ENCODE measurements at places on chromosomes 7 and 10. TPM values are rescaled to one million over a fixed set of nuclear protein-coding genes. Genes with fewer than 3 reads are reported as not detected.

TSPAN15 gene
- 19.7 TPM for total RNA-seq

PRF1 gene
- total RNA-seq, result not detected

FZD8 gene
- 3.7 TPM for total RNA-seq

RNF32 gene
- total RNA-seq, result 2.6 TPM

GIMAP5 gene
- not detected for total RNA-seq

PPP1R3C gene
- 5.4 TPM for total RNA-seq

ZC3HAV1L gene
- total RNA-seq, result 31.3 TPM

WEE2 gene
- not detected for total RNA-seq

THSD7A gene
- 14.3 TPM for total RNA-seq

PRLHR gene
- 2.6 TPM for total RNA-seq

MRLN gene
- total RNA-seq, result 0.75 TPM

NRG3 gene
- 1.0 TPM for total RNA-seq

TFEC gene
- total RNA-seq, result 0.62 TPM

KNDC1 gene
- total RNA-seq, result 6.4 TPM

GRCh38 chr7:79912213-79912633 lies 222.4 kb upstream of the GNAI1 start:
- no peak for DNase-seq

DNA sequence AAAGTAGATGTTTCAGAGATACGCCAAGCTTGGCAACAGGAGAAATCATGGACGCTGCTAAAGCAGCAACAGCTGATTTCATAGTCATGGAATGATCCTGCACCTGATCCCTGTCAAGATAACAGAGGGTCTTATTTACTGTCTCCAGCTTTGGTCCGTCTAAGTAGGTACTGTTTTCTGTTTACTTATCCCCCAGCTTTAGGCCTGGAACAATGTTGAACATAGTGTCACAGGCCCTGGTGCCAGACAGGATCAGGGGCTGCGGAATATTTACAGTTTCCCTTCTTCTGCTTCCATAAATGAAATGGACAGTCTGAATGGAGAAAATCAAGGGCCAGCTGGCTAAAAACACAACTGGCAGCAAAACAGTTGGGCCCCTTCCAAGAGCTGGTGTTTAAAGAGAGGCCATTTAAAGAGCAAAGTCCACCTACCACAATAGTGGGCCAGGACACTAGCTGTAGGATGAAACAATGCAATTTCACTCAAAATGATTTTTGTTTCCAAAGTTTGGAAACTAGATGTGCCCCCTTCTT lies 2.9 kb downstream of the GPR37 start:
- no peak for DNase-seq

GRCh38 chr10:87646935-87647334 lies 12.7 kb upstream of the PAPSS2 start:
- no peak for DNase-seq

- DNase-seq, result no peak
These were observed 25.9 kb downstream of the TNRC18 start for GRCh38 chr7:5397736-5398135.

DNA sequence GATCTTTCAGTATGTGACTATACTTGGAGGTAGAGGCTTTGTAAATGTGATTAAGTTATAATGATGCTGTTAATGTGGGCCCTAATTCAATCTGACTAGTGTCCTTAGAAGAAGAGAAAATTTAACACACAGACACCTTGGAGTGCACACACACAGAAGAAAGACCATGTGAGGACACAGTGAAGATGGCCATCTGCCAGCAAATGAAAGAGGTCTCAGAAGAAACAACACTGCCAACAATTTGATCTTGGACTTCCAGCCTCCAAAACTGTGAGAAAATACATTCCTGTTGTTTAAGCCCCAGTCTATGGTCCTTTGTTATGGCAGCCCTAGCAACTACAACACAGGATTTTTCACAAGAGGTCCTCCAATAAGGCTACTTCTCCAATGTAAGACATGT lies 120.9 kb upstream of the ABCB5 start:
- DNase-seq, result no peak

DNA sequence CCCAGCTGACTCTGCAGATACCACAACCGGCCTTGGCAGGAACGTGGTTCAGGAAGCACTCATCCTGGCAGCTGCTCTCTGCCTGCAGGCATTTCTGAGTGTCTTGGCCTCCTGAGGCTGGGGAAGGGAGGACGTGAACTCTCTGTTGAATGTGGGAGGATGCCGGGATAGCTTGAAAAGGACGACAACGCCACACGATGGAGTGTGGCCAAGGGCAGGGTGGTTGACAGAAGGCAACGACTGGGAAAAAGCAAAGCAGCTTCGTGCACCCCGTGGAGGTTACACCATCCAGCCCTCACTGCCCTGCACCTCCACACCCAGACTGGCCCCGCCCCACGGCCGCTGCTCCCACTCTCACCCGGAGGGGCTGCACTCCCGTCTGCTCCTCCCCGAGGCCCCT lies 466.1 kb upstream of the FOXK1 start:
- DNase-seq, result no peak

- no peak for DNase-seq
These were observed 156.3 kb downstream of the NEURL1 start for GRCh38 chr10:103649654-103650423.

GRCh38 chr7:127911968-127912511 lies 119.2 kb downstream of the LRRC4 start:
- no peak for DNase-seq

DNA sequence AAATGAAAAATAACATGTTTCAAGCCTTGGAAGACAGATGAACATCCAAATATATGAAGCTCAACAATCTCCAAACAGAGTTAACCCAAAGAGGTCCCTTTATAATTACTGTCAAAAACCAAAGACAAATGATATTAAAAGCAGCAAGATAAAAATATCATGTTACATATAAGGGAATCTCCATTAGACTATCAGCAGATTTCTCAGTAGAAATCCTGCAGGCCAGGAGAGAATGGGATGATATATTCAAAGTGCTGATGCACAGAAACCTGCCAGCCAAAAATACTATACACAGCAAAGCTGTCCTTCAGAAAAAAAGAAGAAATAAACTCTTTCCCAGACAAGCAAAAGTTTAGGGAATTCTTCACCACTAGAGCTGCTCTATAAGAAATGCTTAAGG lies 41.0 kb downstream of the AASS start:
- DNase-seq, result no peak

- DNase-seq, result no peak
These were observed 11.7 kb downstream of the ANK3 start for GRCh38 chr10:60377955-60378354.

- no peak for DNase-seq
These were observed 17.3 kb upstream of the GRIFIN start for GRCh38 chr7:2493205-2494164.

DNA sequence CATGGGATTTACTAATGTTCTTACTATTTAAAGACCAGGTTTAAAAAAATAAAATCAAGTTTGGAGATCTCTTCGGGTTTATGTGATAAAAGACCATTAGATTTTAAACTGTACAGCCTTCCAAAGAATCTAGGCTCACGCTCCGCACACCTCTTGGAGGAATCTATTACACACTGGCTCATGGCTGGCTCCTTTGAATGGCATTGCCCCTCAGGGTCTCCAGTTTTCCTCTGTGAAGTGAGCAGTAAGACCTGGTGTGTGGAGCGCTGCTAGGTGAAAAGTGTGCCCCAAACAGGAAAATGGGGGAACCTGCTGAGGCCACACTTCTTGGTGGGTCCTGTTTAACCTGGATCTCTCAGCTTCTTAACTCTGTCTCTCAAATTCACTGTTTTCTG lies 142.3 kb downstream of the KAT6B start:
- no peak for DNase-seq

- DNase-seq, result no peak
These were observed 32.5 kb downstream of the ZFAND4 start for GRCh38 chr10:45640049-45640448.

- no peak for DNase-seq
These were observed 12.7 kb downstream of the CCDC136 start for GRCh38 chr7:128804484-128804883.

- DNase-seq, result no peak
These were observed 268.8 kb downstream of the DYNC1I1 start for GRCh38 chr7:96041171-96041570.

DNA sequence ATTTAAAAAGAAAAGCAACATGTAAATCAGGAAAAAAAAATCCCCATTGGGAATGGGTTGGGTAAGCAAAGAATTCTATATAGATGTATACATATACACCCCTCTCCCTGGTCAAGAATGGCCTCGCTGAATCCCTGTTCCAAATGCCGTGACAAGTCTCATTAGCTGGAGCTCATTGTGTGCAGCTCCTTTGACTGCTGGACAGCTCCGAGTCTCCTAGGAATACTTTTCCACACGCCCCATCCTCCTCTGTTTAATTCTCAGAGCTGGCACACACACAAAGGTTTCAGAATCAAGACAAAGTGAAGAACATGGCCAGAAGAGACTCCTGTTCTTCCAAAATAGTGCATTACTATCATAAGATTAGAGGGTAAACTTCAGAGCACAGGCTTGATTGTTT lies 130.9 kb upstream of the MKLN1 start:
- DNase-seq, result no peak

DNA sequence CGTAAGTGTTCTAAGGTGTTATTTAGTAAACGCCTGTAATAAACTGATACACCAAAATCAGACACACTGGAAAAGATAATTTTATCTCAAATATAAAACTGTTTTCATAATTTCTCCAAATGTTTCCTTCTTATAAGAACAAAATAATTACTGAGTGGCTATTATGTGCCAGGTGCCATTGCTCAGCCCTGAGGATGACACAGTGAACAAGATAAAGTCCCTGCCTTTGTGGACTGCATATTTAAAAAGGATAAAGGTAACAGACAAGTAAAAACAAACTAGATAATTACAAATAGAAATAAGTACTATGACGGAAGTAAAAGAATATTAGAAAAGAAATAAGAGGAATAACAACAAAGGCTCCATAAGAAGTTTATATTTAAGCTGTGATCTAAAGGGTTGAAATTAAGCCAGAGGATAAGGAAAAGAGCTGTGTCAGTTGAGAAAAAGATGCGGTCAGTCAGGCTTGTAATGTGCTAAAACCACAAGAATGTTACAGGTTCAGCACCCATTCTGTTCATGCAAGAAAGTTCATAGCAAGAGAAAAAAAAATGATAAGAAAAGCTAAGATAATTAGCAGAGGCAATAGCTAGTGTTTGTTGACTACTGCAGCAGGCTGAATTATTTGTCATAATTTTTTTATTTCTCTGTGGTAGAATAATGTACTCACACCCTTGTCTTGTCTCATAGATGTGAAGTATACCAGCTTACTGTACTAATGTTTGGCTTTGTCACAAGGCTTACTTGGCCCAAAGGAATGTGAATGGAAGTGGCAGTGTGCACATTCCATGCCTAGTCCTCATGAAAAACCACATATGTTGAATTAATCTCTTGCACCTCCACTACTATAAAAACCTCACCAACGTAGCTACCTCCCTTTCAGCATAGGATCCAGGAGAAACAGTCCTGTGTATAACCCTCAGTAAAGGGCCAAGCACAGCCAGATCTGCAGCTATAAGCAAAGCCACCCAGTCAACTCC lies 75.1 kb downstream of the CRPPA start:
- no peak for DNase-seq

- no peak for DNase-seq
These were observed 119.0 kb upstream of the LANCL2 start for GRCh38 chr7:55246171-55246570.

DNA sequence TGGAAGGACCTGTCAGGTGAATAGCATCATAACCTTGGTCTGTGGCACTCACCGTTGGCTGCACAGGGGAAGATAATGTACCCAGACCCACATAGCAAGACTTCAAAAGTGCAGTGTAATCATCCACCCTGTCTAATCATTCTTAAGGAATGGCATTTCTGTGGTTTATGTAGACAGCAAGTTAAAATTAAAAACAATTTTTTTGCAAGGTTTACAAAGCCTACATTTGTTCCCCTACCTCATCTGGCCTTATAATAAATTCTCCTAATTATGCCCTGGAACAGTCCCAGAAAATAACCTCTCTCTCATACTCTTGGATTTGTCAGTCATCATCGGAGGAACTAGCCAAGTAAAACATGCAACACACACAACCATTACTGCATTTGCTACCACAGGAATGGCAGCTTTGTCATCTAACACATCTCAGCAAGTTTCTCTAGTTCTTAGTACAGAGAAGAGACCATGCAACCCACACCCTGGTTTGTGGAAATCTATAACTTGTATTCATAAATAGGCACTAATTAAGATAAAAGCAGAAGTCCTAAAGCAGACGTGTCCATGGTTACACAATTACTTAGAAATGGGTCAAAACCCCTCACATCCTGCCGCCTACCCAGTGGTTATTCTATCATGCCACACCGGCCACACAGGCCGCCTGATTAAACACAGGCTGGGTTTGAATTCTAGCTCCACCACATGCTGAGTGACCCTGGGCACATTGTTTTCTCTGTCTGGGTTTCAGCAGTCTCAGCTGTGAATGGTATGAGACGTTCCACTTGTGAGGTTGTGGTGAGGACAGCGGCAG lies 19.1 kb downstream of the ABLIM1 start:
- no peak for DNase-seq

GRCh38 chr10:8543361-8544056 lies 489.0 kb downstream of the GATA3 start:
- DNase-seq, result no peak

- DNase-seq, result no peak
These were observed 4.0 kb downstream of the MXI1 start for GRCh38 chr10:110211465-110211843.

DNA sequence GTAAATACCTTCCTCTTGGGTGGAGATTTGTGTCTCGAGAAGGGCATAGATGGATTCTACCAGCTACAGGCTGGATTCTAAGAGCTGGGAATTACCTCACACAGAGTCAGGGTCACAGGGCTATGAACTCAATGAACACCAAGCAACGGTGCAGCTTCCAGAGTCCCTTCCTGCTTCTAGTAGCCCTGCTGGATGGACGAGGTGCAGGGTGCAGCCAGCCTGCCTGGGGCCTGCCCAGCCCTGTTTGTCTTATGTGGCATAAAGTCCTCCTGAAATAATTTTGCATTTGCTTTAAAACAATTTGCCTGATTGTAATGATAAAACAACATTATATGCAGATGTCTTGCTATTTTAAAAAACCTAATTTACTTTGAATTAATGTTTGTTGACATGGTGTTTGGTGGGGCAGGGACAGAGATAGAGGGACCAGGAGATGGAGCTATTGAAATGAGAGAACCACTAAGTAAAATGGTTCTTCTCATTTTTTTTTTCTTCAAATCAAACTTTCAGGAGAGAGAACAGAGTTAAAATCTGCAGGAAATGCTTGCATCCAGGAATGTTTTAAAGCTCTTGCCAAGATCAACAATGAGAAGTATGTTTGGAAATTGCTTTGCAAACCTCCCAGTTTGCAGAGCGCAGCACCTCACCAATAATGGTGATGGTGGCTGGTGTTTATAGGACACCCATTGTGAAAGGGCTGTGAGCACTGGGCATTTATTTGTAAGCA lies 305.4 kb upstream of the PODXL start:
- DNase-seq, result no peak

- no peak for DNase-seq
These were observed 43.3 kb downstream of the DOCK4 start for GRCh38 chr7:112162784-112163506.

DNA sequence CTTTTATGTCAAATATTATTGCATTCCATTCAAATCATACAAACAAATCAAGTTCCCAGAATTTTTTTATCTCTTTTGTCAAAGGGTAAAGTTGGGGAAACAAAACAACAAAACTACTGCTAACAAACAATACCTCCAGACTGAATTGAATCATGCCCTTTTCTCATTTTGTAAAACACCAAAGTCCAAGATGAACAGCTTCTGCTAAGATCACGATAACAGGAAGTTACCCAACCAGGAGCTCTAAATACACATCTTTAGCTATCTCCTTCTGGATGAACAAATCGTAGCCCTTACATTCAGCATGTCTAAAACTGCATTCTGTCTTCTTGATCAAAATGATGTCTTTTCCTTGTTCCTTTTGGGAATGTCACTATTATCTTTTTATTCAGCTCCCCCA lies 97.4 kb downstream of the CTTNBP2 start:
- DNase-seq, result no peak

GRCh38 chr7:158541346-158542010 lies 46.1 kb downstream of the PTPRN2 start:
- DNase-seq, result no peak
